CD8-positive, alpha-beta T cell (primary cell): ENCODE measurements at places on chromosomes 12 and 14. TPM values are rescaled to one million over a fixed set of nuclear protein-coding genes. Genes with fewer than 3 reads are reported as not detected.

- DNase-seq: no peak
Measured at GRCh38 chr12:6770600-6770999, 1.7 kb upstream of the LAG3 start.

The MYO1H gene
- total RNA-seq: not detected

- DNase-seq: no peak
Measured at GRCh38 chr12:66050610-66051009, 79.9 kb downstream of the LLPH start.

GRCh38 chr14:99330316-99331240 lies 58.6 kb upstream of the BCL11B start:
- DNase-seq: no peak

- no peak for DNase-seq
Measured at GRCh38 chr14:102579696-102580549, 12.5 kb upstream of the RCOR1 start.

- DNase-seq: no peak
Measured at GRCh38 chr14:104816616-104816884, 15.6 kb downstream of the ZBTB42 start.

- DNase-seq: no peak
Measured at GRCh38 chr14:101118746-101119591, 215.4 kb upstream of the RTL1 start.

GRCh38 chr12:68271346-68271745 lies 17.9 kb upstream of the IL22 start:
- no peak for DNase-seq

- no peak for DNase-seq
Measured at GRCh38 chr14:87214558-87214957, 778.4 kb downstream of the GALC start.

The LUM gene
- total RNA-seq: not detected

The PRICKLE1 gene
- not detected for total RNA-seq

- no peak for DNase-seq
Measured at GRCh38 chr14:101102875-101103274, 199.4 kb upstream of the RTL1 start.

GRCh38 chr14:90795744-90796143 lies 20.5 kb downstream of the TTC7B start:
- DNase-seq: no peak

DNA sequence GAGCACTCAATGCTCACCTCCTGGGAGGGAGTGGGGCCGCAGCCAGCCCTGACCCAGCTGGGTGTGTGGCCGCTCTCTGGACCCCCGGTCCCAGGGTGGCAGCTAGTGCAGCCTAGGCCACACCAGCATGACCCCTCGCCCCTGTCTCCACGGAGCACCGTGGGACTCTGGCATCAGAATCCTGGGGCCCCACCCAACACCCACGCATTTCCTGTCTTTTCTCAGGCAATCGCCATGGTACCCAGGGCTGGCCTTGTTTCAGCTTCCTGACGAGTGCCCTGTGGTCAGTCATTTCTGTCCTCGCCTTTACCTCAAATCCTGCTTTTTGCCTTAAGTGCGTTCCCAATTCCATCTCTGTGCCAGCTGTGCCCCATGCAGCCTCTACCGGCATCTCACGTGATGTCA lies 15.9 kb downstream of the PACS2 start:
- DNase-seq: no peak

DNA sequence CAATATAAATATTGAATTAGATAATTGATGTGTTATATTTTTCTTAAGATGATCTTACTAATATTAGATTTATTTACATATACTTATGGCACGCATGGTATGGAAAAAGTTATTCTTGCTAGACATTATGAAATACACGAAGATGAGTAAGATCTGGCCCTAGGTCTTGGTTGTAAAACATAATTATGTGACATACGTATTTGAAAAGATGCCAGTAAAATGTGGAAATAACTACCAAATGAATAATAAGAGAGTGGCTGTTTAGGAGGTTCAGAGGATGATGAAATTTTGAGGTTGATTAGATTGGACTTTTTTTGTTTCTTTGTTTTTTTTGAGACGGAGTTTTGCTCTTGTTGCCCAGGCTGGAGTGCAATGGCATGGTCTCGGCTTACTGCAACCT lies 41.3 kb downstream of the FANCM start:
- no peak for DNase-seq

DNA sequence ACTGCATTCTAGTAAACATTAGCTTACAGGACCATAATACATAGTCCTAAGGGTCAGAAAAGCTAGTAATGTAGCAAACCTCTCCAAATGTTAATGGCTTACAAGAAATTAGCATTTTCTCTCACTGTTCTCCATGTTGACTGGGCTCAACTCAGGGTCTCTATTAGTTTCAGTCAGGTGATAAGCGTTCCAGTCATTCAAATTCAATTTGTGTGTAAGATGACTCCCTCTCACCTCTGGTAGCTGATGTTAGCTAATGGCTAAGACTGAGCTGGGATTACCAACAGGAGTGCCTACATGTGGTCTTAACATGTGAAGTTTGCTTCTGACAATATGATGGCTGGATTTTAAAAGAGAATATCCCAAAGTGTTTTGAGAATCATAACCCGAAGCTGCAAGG lies 630.5 kb upstream of the USP15 start:
- DNase-seq: no peak

The PRB4 gene
- not detected for total RNA-seq

DNA sequence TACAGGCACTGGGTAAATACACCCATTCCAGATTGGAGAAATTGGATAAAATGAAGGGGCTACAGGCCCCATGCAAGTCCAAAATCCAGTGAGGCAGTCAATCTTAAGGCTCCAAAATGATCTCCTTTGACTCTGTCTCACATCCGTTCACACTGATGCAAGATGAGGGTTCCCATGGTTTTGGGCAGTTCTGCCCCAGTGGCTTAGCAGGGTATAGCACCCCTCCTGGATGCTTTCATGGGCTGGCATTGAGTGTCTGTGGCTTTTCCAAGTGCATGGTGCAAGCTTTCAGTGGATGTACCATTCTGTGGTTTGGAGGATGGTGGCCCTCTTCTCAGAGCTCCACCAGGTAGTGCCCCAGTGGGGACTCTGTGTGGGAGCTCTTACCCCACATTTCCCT lies 427.2 kb downstream of the TRHDE start:
- no peak for DNase-seq

The HSPA2 gene
- 2.1 TPM for total RNA-seq

GRCh38 chr14:61780125-61780524 lies 17.9 kb downstream of the SNAPC1 start:
- no peak for DNase-seq

The C12orf56 gene
- total RNA-seq: not detected
